ENCODE measurements at places on chromosomes 2 and 18. TPM values are rescaled to one million over a fixed set of nuclear protein-coding genes. Genes with fewer than 3 reads are reported as not detected.

- no peak overlapping the region for H3K4me3 ChIP-seq
- no peak for DNase-seq
- H3K27me3 ChIP-seq = no peaks in the 10 kb centered on the region
- H3K4me1 ChIP-seq = no peaks in the 10 kb centered on the region
- no peak overlapping the region for H3K27ac ChIP-seq
These were observed 43.5 kb downstream of the ATOH8 start for GRCh38 chr2:85797263-85797660.

Gene CAVIN2
- total RNA-seq = not detected

- no peaks in the 10 kb centered on the region for H3K27me3 ChIP-seq
- no peaks in the 10 kb centered on the region for H3K4me1 ChIP-seq
- H3K36me3 ChIP-seq = no peaks in the 10 kb centered on the region
These were observed 2186.3 kb upstream of the CELF4 start for GRCh38 chr18:39751921-39752320.

GRCh38 chr2:118250463-118250862 is 162.2 kb downstream of the INSIG2 start:
- no peak overlapping the region for H3K27ac ChIP-seq
- H3K27me3 ChIP-seq = peaks cover 9% of the 10 kb centered on the region
- no peaks in the 10 kb centered on the region for H3K36me3 ChIP-seq
- H3K4me3 ChIP-seq = no peak overlapping the region
- DNase-seq = no peak

- DNase-seq = no peak
- H3K4me1 ChIP-seq = no peaks in the 10 kb centered on the region
- H3K27me3 ChIP-seq = no peaks in the 10 kb centered on the region
- no peaks in the 10 kb centered on the region for H3K36me3 ChIP-seq
These were observed 16.4 kb downstream of the NLRC4 start for GRCh38 chr2:32248299-32248698.

DNA sequence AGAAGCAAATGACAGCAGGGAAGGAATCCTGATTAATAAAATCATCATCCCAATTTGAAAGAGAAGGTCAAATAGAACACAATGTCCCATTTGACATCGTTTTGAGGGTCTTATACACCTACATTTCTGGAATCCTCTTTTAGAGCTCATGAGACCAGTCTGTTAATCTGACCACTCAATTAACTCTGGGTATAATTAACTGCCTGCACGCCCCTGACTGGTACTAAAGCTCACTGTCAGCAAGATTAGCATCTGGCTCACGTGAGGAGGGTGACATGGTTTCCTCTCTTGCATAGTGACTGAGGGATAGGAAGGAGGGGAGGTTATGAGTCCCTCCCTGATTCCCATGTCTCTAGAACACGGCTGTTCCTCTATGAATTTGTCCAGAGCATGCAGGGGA is 124.3 kb downstream of the ICOS start:
- no peak overlapping the region for H3K27ac ChIP-seq
- no peaks in the 10 kb centered on the region for H3K4me1 ChIP-seq
- H3K4me3 ChIP-seq = no peak overlapping the region
- no peaks in the 10 kb centered on the region for H3K36me3 ChIP-seq
- no peaks in the 10 kb centered on the region for H3K27me3 ChIP-seq

- H3K4me1 ChIP-seq = peaks cover 55% of the 10 kb centered on the region
- H3K27ac ChIP-seq = no peak overlapping the region
- H3K27me3 ChIP-seq = no peaks in the 10 kb centered on the region
- no peak for DNase-seq
- H3K4me3 ChIP-seq = no peak overlapping the region
- peaks cover 85% of the 10 kb centered on the region for H3K36me3 ChIP-seq
These were observed 17.2 kb downstream of the ITGA4 start for GRCh38 chr2:181474222-181474881.

- H3K4me1 ChIP-seq = peaks cover 76% of the 10 kb centered on the region
- peak overlapping the region; percentile 99 for H3K27ac ChIP-seq
- peak overlapping the region; percentile 68 for H3K4me3 ChIP-seq
- H3K36me3 ChIP-seq = peaks cover 2% of the 10 kb centered on the region
These were observed 105.9 kb downstream of the LBH start for GRCh38 chr2:30336978-30337841.

Gene ECEL1
- not detected for total RNA-seq

DNA sequence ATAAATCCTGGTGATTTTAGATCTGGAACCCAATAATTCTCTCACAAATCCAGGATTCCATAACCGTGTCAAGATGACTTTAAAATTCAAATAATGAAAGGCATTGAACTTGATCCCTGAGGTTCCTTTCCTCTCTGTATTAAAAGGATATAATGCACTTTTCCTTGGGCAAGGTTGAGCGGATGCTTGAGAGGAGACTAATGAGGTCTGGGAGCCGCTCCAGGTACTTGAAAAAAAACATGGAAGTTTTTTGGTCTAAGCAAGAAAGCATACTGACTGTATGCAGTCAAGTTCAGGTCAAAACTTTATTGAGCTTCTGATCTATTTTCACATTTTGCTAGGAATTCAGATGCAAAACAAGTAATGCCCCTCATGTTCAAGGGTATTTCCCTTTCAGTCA is 318.5 kb downstream of the RAD51AP2 start:
- H3K4me3 ChIP-seq = no peak overlapping the region
- H3K27me3 ChIP-seq = no peaks in the 10 kb centered on the region
- H3K27ac ChIP-seq = no peak overlapping the region
- no peaks in the 10 kb centered on the region for H3K4me1 ChIP-seq

- H3K4me1 ChIP-seq = no peaks in the 10 kb centered on the region
- no peak overlapping the region for H3K4me3 ChIP-seq
- DNase-seq = no peak
- H3K36me3 ChIP-seq = peaks cover 34% of the 10 kb centered on the region
- H3K27ac ChIP-seq = no peak overlapping the region
These were observed 40.3 kb downstream of the SMC6 start for GRCh38 chr2:17713291-17713690.

DNA sequence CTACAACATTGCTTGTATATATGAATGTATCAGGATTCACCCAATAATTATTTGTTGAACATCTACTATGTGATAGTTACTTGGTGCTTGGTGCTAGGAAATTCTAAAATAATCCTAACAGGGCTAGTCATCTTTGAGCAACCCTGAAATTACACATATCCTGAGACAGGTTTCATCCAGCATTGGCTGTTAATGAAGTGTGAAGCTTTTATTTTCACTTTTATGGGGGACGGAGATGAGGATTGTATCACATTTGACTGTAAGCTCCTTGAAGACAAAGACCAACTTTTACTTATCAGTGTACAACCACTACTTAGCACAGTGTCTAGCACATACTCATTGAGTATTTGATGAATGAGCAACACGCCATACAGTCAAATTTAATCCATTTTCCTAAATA is 6.8 kb upstream of the GALM start:
- H3K4me1 ChIP-seq = peaks cover 50% of the 10 kb centered on the region
- no peak overlapping the region for H3K4me3 ChIP-seq
- H3K27ac ChIP-seq = no peak overlapping the region
- peaks cover 2% of the 10 kb centered on the region for H3K36me3 ChIP-seq

Gene KCNS3
- not detected for total RNA-seq

DNA sequence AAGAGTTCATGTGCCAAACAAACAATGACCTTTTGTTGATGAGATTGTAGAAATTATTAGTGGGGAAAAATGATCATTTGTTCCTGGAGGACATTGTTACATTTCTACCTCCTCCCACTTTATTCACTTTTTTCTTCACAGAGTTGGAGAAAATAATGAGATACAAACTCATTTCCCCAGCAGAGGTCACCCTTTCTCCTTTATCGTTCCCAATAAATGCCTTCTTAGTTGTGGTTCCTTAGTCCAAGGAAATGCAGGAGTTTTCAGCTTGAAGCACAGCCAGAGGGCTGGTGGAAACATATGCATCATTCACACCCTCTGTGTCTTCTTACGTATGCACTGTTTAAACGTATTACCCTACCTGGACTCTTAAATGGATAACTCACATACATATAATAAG is 108.8 kb downstream of the SLC4A3 start:
- no peak overlapping the region for H3K4me3 ChIP-seq
- no peaks in the 10 kb centered on the region for H3K36me3 ChIP-seq
- no peak overlapping the region for H3K27ac ChIP-seq
- peaks cover 9% of the 10 kb centered on the region for H3K27me3 ChIP-seq
- no peaks in the 10 kb centered on the region for H3K4me1 ChIP-seq

- H3K36me3 ChIP-seq = peaks cover 4% of the 10 kb centered on the region
- peaks cover 40% of the 10 kb centered on the region for H3K4me1 ChIP-seq
- peak overlapping the region; percentile 80 for H3K4me3 ChIP-seq
- peak overlapping the region; percentile 98 for H3K27ac ChIP-seq
These were observed 789 bp upstream of the COX7A2L start for GRCh38 chr2:42361728-42362283.

GRCh38 chr2:229273723-229274338 is 2.7 kb upstream of the PID1 start:
- H3K27me3 ChIP-seq = peaks cover 24% of the 10 kb centered on the region
- DNase-seq = no peak
- no peaks in the 10 kb centered on the region for H3K4me1 ChIP-seq
- H3K4me3 ChIP-seq = no peak overlapping the region

Gene ADGRF3
- total RNA-seq = 6.5 TPM

DNA sequence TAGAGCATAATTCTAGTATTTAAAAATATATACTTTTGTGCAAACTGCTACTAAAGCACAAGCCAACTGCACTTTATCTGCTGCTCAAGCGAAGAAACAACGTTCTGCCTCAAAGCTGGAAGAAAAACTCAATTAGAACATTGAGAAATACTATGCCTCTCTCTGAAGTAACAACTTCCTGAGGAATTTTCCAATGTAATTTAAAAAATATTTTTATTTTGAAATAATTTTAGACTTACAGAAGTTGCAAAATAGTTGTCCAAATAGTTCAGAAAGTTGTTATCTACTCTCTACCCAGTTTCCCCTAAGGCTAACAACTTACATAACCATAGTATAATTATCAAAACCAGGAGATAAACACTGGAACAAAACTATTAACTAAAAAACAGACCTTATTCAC is 12.3 kb upstream of the POLI start:
- peaks cover 14% of the 10 kb centered on the region for H3K4me1 ChIP-seq
- peaks cover 1% of the 10 kb centered on the region for H3K36me3 ChIP-seq
- no peak overlapping the region for H3K27ac ChIP-seq
- no peak for DNase-seq

DNA sequence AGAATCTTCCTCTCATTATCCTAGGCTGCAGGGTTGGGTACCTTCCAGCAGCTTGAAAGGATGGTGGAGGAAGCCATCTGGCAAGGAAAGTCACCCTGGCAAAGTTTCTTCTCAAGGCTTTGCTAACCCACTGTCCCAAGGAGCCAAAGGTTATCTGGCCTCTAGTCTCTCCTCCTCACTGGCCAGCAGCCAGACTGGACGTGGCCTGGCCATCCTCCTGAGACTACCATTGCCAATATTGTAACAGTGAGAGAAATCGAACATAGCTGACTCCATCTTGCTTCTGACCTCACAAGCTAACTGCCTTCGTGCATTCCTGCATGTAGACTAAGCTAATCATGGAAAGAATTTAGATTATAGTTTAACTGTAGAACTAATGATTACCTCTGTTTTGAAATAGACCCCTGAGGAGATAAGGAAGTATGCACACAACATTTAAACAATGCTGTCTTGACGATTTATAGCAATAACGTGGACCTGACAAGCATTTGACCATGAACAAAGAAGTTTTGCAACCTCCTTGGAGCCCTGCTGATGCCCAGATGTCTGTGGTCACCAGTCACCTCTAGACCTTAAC is 7.8 kb upstream of the ANXA4 start:
- no peak for DNase-seq
- no peaks in the 10 kb centered on the region for H3K4me1 ChIP-seq
- H3K27ac ChIP-seq = no peak overlapping the region
- H3K4me3 ChIP-seq = no peak overlapping the region
- H3K36me3 ChIP-seq = no peaks in the 10 kb centered on the region
- H3K27me3 ChIP-seq = peaks cover 15% of the 10 kb centered on the region

- peaks cover 9% of the 10 kb centered on the region for H3K4me1 ChIP-seq
- no peak for DNase-seq
- H3K4me3 ChIP-seq = no peak overlapping the region
- H3K27ac ChIP-seq = no peak overlapping the region
- H3K36me3 ChIP-seq = no peaks in the 10 kb centered on the region
These were observed 40.3 kb downstream of the CYB5A start for GRCh38 chr18:74251297-74252038.

Gene IL37
- total RNA-seq = not detected

DNA sequence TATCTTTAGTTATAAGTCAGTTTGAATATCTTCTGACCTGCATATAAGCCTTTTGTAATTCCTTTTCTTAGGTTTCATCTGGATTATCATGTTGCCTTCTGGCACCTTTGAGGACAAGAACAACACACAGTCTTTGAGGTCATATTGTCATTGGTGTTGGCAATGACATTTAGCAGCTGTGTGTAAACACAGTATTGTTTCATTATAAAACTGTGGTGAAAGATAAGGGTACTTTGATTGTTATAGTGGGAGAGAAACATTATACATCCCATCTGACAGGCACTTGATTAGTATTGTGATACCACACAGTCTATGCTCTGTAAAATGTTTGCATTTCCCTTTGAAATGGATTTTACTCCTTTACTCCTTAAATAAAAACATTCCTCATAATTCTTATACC is 313.5 kb downstream of the RPRM start:
- no peak overlapping the region for H3K27ac ChIP-seq
- H3K36me3 ChIP-seq = no peaks in the 10 kb centered on the region
- no peaks in the 10 kb centered on the region for H3K27me3 ChIP-seq
- no peak overlapping the region for H3K4me3 ChIP-seq

GRCh38 chr18:72768681-72769229 is 99.0 kb downstream of the NETO1 start:
- H3K4me1 ChIP-seq = no peaks in the 10 kb centered on the region
- H3K4me3 ChIP-seq = no peak overlapping the region
- no peak overlapping the region for H3K27ac ChIP-seq

GRCh38 chr18:39406941-39407340 is 1841.3 kb upstream of the CELF4 start:
- H3K27me3 ChIP-seq = no peaks in the 10 kb centered on the region
- DNase-seq = no peak
- no peaks in the 10 kb centered on the region for H3K36me3 ChIP-seq
- H3K4me1 ChIP-seq = no peaks in the 10 kb centered on the region
- no peak overlapping the region for H3K4me3 ChIP-seq

DNA sequence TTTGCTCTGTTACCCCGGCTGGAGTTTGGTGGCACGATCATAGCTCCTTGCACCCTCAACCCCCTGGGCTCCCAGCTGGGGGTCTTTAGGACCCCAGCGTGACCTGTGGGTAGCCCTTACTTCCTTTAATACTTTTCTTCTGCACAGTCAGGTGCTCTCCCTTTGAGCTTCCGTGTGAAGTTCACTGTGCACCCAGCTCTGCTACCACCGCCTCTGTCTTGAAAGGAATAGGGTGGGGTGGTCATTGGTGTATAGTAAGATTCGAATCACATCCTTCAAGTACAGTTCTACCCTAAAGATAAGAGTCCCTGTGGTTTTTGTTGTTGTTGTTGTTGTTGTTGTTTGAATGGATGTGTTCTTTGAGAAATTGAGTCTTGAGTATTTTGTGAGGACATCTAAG is 267.4 kb downstream of the NEDD4L start:
- H3K4me3 ChIP-seq = no peak overlapping the region
- H3K27me3 ChIP-seq = peaks cover 3% of the 10 kb centered on the region
- H3K27ac ChIP-seq = no peak overlapping the region
- H3K4me1 ChIP-seq = peaks cover 40% of the 10 kb centered on the region

DNA sequence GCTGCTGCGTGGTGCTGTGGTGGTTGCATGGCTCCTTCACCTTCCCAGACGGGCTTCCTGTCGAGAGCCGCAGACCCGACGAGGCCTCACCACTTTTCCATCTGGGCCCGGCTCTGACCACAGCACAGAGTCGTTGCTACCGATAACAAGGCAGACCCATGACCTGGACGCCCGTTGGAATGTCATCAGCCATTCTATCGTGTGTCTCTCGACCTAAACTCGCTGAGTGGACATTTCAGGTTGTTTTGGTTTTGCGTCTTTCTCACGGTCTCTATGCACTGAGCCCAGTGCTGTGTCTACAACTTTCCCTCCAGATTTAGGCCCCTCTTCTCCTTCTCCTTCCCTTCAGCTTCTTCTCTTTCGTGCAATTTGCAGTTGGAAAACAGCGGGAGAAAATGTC is 204.7 kb upstream of the TPO start:
- DNase-seq = no peak
- H3K27ac ChIP-seq = no peak overlapping the region
- H3K27me3 ChIP-seq = no peaks in the 10 kb centered on the region

Gene EGR4
- total RNA-seq = not detected
